Fibroblast of skin of scalp (primary cell): ENCODE measurements at places on chromosomes 16 and 17.

DNA sequence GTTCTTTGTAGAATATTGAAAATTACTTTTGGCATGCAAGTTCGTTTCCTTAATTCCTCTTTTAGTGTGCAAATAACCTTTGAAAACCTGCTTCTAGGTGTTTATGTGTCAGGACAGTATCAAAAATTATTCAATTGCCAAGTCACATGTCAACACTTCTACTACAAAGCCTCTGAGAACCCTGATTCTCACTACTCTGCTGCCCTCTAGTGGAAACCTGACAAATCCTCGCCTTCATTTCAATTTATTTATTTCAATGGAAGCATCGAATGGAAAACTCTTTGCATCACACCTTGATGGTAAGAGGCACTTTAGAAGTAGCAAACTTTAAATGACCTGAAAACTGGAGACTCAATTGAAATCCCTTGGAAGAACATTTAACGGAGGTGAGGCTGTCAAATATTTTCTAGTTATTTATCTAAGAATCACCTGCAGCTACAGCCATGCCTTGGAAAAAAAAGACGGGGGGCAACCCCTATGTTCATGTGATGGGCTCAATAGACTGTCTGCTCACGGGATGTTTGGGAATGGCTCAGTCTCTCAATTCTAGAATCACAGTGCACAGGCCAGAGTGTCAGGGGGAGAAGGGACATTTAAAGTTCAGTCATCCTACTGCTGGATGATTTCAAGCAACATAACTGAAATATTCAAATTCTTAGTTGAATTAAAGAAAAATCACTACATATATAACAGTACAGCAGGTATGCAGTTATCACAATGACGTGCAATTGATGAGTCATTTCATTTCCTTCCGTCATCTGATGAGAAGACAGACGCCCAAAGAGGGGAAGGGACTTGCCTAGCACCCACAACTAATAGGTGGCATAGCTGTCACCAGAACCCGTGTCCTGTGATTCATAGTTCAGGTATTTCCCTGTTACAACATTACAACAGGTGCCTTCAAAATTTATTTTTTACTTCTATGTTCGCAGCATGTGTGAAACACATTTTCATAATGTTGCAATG is 563.9 kb downstream of the TOX3 start:
- DNase-seq: peak; percentile 64

DNA sequence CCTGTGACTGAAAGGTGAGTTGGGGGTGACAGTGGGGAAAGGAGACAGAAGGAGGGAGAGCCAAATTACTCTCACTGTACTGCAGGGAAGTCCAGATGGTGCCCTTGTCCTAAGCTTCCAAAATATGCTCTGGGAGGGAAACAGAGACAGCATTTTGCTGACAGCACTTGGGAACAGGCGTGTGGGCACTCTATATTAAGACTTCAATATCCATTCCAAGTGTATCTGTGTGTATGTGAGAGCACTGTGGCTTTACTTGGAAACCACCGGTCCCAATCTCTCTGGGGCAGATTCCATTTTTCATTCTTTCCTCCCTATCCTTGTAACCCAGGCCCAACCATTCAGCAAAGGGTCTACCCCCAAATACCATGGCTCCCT is 407.3 kb downstream of the UTP18 start:
- DNase-seq: no peak

- DNase-seq: no peak
These were observed 60.8 kb downstream of the TMEM235 start for GRCh38 chr17:78291944-78292910.

DNA sequence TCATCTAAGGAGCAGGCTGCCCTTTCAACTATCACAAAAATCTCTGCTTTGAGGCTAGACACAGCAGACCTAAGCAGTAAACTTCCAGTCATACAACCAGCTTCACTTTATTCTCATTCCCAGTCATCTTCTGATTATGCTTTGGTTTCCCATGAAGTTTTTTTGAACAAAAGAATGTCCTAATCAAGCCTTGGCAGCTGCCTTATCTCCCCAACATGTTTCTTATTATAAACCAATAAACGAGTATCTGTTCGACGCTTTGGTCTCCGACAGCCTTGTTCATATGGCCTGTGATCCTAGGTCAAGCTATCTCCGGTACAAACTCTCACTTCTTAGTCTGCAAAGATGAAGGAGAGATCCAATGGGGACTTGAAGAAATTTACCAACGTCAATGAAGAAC is 47.4 kb upstream of the CDYL2 start:
- no peak for DNase-seq

- DNase-seq: no peak
These were observed 846 bp downstream of the ITGB3 start for GRCh38 chr17:47254403-47254943.

GRCh38 chr16:31270795-31271194 is 11.0 kb downstream of the ITGAM start:
- no peak for DNase-seq

DNA sequence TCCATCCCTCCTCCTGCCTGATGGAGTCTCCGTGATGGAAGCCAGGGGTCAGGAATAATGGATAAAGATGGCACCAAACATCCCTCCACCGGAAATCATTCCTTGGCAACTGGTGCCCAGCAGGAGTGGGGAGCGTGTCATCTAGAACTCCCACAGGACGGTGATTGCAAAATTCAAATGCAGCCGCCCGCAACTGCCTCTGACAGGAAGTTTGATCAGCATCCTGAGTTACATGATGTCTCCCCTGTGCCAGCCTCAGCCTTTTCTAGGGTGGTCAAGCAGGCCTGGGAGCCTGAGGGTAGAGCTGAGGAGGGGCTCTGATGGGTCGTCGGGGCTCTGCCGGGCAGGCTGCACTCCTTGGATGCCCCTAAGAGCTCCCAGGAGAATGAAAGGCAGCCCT is 52.8 kb downstream of the GSG1L start:
- peak; percentile 1 for DNase-seq

DNA sequence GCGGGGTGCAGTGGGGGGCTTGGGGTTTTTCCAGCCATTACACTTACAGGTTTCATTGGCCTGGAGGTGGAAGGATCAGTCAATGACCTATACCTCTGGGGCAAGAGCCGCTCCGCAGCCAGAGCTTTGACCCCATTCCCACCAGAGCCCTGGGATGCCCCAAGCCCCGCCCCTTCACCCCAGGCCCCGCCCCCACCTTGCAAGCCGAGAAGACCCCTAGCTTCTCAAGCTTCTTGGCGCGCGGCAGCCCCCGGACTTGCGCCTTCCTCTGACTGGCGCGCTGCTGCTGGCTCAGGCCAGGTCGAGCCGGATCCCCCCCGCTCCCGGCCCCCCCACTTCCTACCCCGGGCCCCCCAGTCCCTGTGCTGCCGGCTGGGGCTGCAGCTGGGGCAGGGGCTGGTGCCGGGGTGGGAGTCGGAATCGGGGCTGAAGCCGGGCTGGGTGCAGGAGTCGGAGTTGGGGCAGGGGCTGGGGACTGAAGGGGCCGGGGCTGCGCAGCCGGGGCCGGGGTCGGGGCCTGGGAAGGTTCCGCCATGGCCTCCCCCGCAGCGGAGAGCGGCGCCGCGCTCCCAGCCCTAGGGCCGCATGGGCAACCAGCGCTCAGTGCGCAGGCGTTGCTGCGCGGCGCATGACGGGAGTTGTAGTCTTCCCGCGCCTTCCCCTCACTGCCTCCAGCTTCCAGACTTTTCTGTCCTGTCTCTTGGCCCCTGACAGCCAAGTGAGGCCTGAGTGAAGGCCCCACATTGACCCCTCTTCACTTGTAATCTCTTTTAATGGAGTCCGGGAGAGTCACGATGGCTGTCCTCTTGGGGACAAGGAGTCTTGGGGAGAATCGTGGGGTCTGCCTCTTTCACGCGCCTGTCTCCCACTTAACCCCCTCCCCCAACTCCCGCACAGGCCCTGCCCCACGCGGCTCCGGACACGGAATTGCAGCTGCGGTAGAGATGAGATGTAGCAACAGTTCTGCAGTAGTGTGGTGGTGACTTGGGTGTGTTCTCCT is at the start of gene KAT2A:
Gene KAT2A (minus strand): TSS at position 598 of the 1,000 bp plus-strand sequence. CDS start 63 bp downstream, at position 535.
- DNase-seq: peak; percentile 82

DNA sequence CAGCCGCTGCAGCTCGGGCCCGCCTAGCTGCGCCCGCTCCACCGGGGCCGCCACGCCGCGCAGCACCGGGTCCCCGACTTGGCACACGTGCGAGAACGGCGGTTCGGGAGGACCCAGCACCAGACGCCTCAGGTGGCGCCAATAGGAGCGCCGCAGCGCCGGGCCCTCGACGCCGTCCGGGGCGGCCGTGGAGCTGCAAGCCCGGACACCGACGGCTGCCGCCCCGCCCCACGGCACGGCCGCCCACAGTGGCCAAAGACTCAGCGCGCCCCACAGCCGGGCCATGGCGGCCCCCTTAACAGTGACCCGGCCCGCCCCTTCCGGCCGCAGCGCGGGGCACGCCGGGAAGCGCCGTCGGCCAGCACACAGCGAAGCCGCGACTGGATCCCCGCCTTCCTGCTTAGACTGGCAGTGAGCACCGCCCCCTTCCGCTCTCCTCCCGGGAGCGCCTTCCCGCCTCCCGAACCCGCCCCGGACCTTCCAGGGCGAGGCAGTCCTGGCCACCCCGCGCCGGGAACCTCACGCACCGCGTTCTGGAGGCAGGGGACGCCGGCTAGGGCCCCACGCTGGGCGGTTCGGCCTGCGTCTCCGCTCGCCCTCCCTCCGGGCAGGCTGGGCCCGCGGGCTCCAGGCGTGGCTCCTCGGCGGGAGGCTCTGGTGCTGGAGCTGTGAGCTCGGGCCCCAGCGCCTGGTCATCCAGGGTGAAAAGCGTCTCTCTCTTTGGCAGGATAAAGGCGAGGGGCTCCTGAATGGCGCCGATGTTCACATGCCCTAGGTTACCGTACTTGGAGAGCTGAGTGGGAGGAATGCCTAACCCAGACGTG is at the start of gene PDF:
Gene PDF (minus strand): TSS at position 303 of the 824 bp plus-strand sequence. CDS start 18 bp downstream, at position 285.
- peak; percentile 94 for DNase-seq

- DNase-seq: no peak
These were observed 88.5 kb downstream of the MRC2 start for GRCh38 chr17:62715882-62716390.

DNA sequence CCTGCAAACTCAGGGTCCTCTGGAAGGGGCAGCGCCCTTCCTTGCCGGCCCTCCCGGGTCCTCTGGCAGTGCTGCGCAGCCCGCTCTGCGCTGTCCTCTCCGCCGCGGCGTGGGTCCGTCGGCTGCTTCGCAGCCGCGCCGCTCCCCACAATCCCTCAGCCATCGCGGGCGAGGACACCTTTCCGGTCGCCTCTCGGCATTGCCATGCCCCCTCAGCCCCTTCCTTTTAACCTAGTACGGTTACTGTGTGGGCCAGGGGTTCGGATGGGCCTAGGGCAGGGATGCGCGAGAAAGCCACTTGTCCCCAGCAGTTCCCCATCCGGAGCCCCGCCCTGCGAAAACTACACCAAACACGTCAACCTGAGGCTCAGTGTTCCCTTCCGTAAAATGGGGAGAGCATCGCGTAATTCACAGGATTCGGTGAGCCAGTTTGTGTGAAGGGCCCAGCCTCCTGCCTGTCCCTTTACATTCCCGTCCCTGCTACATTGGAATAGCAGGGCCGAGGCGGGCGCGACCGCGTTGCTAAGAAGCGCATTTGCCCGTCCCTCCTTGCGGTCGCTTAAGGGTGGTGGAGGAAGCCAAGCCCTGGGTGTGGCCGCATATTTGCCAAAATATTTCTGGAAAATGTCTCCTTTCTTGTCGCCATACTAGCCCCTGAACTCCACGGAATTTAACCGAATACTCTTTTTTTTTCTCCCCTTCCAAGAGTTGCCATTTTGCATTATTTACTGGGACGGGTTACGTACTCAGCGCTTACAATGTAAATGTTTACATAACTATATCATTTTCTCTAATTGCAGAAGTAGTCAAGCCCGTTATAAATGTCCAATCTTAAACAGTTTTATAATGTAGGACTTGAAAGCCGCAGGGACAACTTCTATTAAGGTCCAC is 13.2 kb downstream of the COPZ2 start:
- peak; percentile 71 for DNase-seq

- peak; percentile 34 for DNase-seq
These were observed 8.6 kb upstream of the TEX19 start for GRCh38 chr17:82350182-82351030.

DNA sequence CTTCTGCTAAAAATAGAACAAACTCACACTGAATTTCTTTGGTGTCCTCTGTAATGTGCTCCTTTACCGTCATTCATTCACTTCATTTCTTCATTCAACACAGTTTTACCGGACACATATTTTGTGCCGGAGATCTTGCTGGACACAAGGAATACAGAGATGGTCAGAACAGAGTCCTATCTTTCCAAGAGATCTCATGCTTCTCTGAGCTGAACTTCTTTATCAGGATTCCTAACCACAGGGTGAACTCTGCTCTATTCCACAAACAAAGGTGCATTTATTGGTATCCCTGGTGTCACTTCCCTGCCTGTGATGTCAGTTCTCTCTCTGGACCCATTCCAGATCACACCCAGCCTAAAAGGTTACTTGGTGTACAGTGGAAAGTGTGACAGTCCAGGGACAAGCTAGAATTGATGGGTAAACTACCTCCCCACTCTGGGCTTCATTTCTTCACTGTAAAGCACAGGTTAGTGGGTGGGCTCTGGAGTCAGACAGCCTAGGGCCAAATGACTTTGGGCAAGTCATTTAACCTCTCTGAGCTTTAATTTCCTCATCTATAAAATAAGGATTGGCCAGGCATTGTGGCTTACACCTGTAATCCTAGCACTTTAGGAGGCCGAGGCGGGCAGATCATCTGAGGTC is 4.2 kb downstream of the IFI35 start:
- DNase-seq: no peak

DNA sequence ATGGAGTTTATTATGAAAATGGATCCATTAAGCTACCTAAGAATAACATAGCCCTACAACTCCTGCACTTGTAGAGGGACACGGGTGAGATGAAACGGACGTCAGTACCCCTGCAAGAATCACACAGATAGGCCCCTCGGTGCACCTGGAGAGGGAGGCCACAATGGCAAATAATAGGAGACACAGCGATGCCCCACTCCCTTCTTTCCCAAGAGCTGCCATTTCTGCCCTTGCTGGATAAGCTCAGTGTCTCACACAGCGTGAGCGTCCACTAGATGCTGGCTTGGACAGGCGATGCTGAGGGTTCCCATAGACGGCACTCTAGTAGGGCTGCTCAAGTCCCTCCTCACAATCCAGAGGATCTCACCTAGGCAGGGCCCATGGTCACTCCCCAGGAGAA is 67.8 kb downstream of the ADCY9 start:
- no peak for DNase-seq

GRCh38 chr16:49896447-49896964 is 40.6 kb upstream of the ZNF423 start:
- DNase-seq: no peak

DNA sequence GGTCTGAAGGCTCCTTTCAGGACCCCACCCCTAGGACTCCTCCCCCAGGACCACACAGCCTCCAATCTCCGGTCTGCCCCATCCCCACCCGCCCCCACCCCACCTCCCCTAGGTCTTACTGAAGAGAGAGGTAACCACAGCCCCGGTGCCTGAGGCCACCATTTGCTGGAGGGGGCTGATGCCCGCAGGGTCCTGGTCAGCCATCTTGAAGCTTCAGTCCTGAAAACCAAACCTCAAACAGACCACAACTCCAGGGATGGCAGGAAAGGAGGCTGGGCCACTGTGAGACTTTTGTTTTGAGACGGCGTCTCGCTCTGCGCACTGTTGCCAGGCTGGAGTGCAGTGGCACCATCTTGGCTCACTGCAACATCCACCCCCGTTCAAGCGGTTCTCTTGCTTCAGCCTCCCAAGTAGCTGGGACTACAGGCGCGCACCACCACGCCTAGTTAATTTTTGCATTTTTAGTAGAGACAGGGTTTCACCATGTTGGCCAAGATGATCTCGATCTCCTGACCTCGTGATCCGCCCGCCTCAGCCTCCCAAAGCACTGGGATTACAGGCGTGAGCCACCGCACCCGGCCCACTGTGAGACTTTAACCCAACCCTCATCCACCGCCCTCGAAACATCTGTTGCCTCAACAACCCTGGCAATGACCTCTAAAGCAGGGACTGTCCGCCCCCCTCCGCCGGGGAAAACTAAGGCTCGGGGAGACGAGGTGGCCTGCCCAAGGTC is 1.1 kb downstream of the SLC25A39 start:
- DNase-seq: no peak

- DNase-seq: peak; percentile 45
These were observed 26.5 kb upstream of the C16orf87 start for GRCh38 chr16:46857368-46857945.
